Tongue (tissue), 3 donors: ENCODE measurements at places on chromosomes 11 and 22. TPM values are rescaled to one million over a fixed set of nuclear protein-coding genes. Genes with fewer than 3 reads are reported as not detected.

CHRDL2 gene
- total RNA-seq, result 1.8 TPM

ALG9 gene
- 35.2 TPM for total RNA-seq

ASPHD2 gene
- total RNA-seq, result 0.41 TPM

RAG2 gene
- 0.21 TPM for total RNA-seq

OR51E1 gene
- total RNA-seq, result 1.9 TPM

ZNF214 gene
- total RNA-seq, result 3.7 TPM

LDHAL6A gene
- not detected for total RNA-seq

MMP12 gene
- not detected for total RNA-seq
